ENCODE measurements at places on chromosomes 5 and 9.
A peak's percentile ranks its signal among the peaks of the same experiment; 100 is the strongest.

DNA sequence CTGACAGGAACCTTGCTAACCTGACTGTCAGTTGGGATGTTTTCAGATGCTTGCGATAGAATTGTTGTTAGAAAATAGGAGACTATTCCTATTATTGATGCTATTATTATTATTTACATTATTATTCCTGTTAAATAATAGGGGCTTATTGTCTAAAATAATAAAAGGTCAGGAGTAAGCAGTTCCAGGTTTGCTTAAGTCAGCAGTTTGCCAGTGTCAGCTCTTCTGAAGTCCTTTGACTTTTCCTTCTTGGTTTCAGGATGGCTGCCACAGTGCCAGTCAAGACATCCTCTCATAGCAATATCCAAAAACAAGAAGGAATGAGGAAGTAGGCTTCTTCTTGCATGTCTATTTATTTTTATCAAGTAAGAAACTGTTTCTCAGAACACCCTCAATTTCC is 141.7 kb upstream of the MARCHF11 start:
- DNase-seq, result no peak

- no peak for DNase-seq
Measured at GRCh38 chr9:101840694-101841188, 102.3 kb upstream of the GRIN3A start.

- DNase-seq, result no peak
Measured at GRCh38 chr9:15248621-15249020, 58.4 kb downstream of the TTC39B start.

DNA sequence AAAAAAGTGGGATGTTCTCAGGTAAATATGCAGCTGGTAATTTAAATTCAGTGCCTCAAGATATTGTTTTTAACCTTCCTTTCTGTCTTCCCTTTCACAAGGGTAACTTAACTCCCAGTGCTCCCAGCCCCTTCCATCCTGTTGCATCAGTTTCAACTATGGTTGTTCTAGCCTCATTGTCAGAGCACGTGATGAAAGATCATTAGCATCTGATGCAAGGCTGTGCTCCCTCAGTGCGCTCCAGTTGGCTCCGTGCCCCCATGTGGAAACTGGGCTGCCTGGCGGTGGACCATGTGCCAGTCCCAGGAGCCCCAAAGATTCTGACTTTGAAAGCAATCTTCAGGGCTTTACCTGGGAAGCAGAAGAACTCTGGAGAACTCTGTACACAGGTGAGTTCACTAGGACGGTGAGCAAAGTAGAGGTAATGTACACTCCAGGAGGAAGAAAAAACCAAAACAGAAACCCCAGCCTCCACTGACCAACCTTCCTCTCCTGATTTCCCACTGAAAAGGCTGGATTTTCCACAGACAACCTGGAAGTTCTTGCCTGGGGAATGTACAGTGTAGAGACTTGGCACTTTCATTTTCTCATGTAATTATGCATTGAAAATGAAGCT is 96.9 kb downstream of the SLC1A3 start:
- DNase-seq, result no peak

GRCh38 chr5:109935833-109936490 is 246.2 kb downstream of the MAN2A1 start:
- no peak for DNase-seq

DNA sequence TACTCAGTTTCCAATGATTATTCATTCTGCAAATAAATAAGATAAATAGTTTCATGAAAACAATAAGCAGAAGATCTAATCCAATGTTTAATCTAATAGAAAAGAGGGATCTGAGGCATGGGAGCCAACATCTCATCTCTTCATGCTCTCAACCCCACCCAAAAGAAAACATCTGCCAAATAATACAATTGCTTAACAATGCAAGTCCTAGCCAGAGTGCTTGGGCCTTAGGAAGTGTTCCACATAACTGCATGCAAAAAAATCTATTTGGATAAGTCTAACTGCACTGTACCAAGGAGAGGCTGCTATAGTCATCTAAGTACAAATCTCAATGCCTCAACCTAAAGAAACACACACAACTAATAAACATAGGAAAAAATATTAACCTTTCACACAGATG is 606.0 kb downstream of the CDH9 start:
- DNase-seq, result no peak

- no peak for DNase-seq
Measured at GRCh38 chr5:155416765-155417164, 403.2 kb downstream of the KIF4B start.

- DNase-seq, result peak; percentile 33
Measured at GRCh38 chr9:134331186-134332025, 5.2 kb downstream of the RXRA start.

DNA sequence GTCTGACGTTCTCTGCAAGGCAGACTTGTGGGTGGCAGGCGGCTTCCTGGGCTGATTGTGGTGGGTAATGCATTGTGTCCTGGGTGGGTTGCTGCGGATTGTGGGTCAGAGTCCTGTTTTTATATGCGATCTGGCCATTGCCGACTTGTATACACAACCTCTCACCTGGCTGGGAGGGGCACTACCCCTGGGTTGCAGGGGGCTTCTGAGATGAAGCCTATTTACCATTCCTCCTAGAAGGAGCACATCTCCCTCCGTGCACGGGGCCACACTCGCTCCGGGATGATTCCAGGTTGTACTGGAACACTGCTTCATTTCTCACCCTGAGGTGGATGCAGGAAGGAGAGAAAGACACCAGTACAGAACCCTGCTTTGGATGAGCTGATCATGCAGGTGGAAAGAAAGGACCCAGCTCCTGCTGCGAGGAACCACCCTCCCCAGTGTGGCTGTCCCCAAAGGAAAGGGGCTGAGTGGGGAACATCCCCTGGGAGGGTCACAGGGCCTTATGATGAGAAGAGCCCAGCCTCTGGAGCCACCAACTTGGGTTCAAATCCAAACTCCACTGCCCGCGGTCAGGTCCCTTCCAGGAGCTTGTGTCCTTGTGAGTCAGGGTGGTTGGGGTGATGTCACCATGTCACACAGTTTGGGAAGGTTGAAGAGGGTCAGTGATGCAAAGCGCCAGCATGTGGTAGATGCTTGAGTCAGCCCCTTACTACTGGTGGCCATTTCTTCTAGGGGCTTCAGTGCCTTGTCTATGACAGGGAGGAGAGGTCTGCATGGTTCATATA is 151.8 kb upstream of the COL5A1 start:
- no peak for DNase-seq

DNA sequence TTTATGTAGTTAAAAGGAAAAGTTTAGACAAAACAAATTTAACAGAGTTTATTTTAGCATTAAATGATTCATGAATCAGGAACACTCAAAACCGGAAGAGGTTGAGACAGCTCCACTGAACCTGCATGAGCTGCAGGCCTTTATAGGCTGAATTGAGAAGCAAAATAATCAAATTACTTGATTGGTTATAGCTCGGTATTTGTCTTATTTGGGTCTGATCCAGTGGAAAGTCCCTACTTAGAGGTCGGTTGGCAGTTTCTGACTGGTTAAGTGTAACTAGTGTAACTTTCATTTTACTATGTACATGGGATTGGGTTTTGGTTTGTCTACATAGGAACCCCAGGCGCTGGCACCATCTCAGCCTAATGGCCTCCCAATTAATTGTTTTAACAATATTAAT is 74.1 kb upstream of the PIK3R1 start:
- no peak for DNase-seq

DNA sequence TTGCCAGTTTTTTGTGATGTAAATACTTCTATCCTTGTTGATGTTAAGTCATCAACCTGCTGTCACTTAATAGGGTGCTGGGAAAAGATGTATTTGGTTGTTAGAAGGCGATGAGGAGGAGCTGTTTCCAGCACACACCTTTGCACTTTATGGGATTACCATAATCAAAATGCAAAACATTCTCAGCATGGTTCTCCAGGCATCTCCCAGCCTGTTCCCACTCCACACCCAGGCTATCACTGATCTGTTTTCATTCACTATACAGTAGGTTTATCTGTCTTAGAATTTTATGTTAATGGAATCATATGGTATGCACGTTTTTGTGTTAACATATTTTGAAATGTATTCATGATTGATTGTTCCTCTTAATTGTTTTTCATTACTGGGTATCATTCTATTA is 35.9 kb downstream of the PCSK5 start:
- no peak for DNase-seq

GRCh38 chr5:39371367-39371635 is 7.0 kb upstream of the C9 start:
- DNase-seq, result no peak

GRCh38 chr9:105883847-105884246 is 189.5 kb downstream of the TMEM38B start:
- DNase-seq, result no peak

GRCh38 chr5:129670957-129671500 is 76.9 kb upstream of the MINAR2 start:
- no peak for DNase-seq

DNA sequence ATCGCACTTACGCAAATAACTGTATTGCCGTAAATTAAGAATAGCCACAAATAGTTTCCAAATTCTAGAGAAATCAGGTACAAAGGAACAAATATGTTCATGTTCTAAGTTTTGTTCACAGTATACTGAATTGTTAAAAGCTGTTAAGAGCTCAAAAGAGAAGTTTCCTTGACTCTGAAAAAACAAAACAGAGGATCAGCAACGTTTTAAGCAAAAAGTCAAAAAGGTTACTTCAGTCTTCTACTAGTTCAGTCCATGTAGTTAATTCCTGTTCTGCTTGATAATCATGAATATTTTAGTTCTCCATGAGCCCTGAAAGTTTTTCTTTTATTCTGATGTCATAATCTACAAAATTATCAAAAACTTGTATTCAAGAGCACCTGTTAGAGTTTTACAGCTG is 128.6 kb upstream of the MAST4 start:
- no peak for DNase-seq

DNA sequence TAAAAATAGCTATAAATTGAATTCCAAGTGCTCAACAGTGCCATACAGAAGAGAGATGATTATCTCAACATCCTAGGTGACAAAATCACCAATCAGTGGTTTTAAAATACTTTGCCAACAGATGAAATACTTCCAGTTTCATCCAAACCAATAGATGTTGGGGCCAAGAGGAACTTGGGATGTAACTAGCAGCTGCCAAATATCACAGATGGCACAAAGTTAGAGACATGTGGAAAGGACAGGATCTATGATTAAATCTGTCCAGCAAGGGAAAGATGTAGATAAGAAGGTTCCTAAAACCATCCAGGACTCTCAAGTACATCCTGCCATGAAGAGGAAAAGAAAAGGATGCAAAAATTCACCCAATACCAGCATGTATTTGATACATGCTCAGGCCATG is 23.8 kb downstream of the TRPM3 start:
- no peak for DNase-seq

DNA sequence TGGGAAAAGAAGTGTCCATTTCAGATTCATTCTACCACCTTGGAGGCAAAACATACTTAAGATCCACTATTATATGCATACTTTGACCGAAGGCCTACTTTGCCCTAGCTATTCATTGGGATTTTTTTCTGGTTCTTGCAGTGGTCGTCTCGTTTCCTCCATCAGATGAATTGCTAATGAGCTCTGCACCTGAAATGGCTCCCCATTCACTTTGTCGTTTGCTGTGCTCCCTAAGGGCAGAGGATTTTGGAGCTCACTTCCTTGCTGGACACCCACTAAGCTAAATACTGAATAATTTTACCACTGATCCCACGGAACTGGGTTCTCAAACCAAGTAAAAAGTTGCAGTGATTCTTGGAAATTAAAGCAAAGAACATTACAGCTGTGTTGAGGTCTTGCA is 1.9 kb downstream of the KDM3B start:
- DNase-seq, result no peak

DNA sequence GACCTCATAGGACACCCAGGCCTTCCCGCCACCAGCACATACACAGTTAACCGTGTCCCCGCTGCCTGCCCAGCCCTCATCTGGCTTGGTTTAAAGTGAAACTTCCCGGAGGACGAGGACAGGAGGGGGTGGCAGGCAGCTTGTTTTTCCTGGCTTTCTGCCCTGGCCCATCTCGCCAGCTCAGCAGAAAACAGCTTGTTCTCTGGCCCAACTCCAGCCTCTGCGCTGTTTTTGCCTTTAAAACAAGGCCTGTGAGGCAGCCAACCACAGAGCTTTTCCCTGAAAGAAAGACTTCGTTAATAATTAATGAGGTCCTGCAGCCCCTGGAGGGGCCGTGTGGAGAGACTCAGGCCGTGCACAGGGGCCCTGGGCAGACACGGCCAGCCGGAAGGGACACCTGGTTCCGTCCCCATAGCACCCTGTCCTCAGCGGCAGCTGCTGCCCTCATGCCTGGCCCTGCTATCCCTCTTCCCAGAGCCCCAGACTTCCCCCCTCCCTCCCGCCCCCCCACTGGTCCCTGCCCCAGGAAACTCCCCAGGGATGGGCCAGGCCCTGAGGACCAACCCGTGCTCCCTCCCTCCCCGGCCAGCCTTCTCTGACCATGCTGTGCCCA is 108.7 kb downstream of the RXRA start:
- peak; percentile 97 for DNase-seq

DNA sequence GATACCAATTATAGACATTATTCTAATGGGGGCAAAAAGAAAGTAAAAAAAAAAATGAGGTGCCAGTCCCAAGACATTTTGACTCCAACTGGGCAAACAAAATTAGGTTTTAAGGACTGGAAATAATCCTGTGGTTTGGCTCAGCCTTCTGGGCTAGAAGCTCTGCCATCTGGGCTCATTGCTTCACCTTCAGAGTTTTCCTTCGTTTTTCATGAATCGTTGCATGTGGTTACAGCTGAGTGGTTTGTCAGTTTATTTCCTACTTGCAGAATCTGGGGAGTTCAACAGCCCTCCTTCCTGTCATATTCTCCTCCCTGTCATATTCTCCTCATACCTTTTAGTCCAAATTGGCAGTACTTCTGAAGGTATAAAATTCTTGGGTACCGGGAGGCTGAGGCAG is 12.0 kb downstream of the UGT3A2 start:
- DNase-seq, result no peak

- no peak for DNase-seq
Measured at GRCh38 chr5:178670351-178670885, 43.6 kb upstream of the CLK4 start.

GRCh38 chr5:4640795-4641194 is 499.3 kb upstream of the ADAMTS16 start:
- no peak for DNase-seq

GRCh38 chr5:120365656-120366446 is 98.2 kb upstream of the PRR16 start:
- no peak for DNase-seq

- DNase-seq, result no peak
Measured at GRCh38 chr5:57370376-57370775, 112.2 kb downstream of the ACTBL2 start.

DNA sequence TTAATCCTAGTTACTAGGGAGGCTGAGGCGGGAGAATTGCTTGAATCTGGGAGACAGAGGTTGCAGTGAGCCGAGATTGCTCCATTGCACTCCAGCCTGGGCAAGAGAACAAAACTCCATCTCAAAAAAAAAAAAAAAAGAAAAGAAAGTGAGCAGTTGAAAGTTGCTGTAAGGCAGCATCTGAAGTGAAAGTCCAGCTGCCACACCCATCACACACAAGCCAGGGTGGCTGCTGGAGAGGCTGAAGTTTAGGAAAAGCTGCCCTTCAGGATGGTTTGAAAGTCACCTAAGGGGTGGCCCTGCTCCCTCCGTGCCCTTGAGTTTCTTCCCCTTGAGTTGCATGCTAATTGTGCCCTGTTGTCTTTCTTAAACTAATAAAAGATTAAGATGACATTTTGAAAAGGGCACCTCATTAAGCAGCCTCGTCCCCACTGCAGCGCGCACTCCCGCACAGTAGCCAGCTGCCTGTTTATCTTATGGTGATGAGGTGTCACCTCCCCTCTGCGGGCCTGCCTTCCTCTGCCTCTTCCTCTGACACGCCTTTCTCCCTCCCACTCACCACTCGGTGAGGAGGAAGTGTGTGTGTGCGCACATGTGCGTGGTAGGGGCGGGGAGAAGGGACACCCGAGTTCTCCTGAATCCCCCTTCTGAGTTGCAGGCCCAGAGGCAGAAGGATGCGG is 104.2 kb upstream of the PANK3 start:
- no peak for DNase-seq

GRCh38 chr9:115039516-115040120 is 78.3 kb downstream of the TNC start:
- DNase-seq, result no peak

Data from midbrain (tissue), 1 donor.